Foreskin keratinocyte (primary cell): ENCODE measurements at places on chromosomes 11 and 22.

GRCh38 chr11:111566324-111566723, 25.8 kb downstream of the LAYN start:
- DNase-seq, result no peak

GRCh38 chr11:10358696-10359095, 53.8 kb downstream of the ADM start:
- DNase-seq, result peak; percentile 90

DNA sequence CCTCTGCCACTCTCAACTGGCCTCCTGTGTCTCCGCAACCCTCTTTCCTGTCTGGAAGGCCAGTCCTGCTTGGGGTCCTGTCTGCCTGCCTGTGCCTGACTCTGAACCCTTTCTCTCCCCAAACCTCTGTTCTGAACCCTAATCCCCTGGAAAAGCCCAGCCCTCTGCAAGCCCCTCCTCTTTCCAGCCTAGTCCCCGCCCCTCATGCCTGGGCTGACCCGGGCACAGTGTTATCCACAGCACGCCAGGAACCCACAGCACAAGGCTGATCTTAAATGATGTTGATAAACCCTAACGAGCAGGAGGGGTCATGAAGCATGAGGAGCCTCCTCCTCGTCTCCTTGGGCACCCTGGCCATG, at the start of gene IFITM10:
Gene IFITM10, minus strand, starts transcription at position 115 of the 359 bp plus-strand sequence. CDS start 153 bp downstream, outside the sequence.
- DNase-seq, result no peak

GRCh38 chr11:1333860-1334259, 24.4 kb upstream of the TOLLIP start:
- no peak for DNase-seq

DNA sequence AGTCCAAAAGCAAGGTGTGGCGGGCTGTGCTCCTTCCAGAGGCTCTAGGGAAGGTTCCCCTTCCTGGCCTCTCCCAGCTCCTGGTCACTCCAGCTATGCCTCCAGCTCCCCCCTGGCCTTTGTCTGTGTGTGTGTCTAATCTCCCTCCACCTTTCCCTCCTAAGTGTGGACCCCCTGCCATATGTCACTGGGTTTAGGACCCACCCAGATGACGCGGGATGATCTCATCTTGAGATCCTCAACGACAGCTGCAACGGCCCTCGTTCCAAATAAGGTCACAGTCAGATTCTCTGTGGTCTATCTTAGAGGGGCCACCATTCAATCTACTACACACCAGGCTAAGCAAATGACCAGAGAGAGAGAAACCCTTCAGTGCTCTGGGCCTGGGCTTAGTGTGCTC, 107.9 kb downstream of the ARHGAP8 start:
- no peak for DNase-seq

DNA sequence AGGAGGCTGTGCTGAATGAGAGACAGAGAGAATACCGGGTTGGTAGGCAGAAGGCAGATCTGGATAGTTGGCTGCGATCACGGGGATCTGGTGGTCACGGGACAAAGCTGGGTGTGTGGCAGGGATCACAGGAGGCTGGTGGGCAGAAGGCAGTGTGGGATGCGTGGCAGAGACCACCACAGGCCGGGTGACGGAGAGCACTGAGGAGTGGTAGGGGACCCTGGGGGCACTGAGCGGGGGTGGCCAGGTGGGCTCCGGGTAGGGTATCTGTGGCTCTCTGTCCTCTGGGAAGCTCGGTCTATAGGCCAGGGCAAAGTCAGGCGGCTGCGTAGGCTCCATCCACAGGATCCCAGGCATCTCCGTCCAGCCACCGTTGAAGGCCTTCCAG, 1.4 kb downstream of the CD248 start:
- DNase-seq, result no peak

DNA sequence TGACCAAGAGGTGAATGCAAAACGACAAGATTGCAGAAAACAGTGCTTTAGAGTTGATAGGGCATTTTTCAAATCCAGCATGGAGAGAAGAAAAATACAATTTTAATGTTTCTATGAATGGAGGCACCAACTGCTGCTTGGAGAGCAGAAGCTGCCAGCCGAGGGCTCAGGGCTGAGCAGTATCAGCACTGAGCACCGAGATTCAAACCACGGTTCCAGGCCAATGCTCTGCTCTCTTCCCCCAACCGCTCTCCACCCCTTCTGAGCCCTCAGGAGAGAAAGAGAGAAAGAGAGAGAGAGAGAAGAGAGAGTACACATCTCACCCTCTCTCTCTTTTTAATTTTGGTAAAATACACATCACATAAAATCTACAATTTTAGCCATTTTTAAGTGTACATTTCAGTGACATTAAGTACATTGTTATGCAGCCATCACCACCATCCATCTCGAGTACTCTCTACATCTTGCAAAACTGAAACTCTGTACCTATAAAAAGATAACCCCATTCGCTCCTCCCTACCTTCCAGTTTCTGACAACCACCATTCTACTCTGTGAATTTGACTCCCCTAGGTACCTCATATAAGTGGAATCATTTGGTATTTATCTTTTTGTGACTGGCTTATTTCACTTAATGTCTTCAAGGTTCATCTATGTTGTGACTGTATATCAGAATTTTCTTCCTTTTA, 333.3 kb downstream of the MIAT start:
- DNase-seq, result no peak

- DNase-seq, result no peak
These were observed 4.8 kb downstream of the GRAP2 start for GRCh38 chr22:39905687-39906086.

DNA sequence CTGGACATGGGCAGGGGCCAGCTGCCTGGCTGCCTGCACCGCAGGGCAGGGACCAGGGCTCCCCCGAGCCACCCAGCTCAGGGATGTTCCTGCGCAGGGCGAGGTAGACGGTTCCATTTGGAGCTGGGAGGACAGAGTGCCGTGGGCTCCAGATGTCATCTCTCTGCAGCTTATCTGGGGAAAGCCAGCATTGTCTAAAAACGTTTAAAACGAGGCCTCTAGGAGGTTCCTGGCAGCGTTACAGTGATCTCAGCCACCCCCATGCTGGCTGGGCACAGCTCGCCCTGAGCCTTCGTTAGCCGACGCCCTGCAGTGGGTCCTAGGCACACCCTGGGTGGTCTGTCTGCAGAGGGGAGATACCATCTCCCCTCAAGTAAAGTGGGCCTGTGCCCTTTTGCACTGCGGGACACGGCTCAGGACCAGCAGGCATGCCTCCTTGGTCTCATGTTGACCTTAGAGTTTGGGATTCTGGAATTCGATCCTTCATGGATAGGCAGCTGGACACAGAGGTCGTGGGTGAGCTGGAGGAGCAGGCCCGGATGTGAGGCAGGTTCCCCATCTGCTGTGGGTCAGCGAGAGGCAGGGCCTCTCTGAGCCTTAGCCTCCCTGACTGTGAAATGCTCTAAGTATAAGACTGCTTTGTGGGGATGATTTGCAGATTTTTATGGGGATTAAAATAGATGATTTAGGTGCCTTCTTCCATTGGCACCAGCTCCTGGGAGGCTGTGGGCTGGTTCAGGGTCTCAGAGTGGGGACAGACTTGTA, 14.1 kb downstream of the SYNGR1 start:
- DNase-seq, result no peak
